ENCODE measurements at places on chromosomes 3 and 15.
A peak's percentile ranks its signal among the peaks of the same experiment; 100 is the strongest.

DNA sequence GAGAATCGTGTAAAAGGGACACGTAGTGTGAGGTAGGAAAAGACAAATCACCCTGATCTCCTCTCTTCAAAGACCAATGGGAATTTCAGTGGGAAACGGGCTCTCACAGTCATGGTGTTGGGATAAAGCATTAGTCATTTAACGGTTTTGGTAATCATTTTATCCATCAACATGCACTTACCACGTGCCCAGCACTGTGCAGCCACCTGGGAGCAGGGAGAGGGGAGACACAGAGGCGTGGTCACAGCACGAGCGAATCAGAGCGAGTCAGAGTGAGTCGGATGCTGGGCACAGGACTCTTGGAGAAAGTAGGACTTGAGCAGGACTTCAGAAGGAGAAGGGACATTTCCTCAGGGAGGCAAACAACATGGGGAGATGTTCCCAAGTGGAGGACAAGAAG, 130.8 kb downstream of the MINAR1 start:
- no peak for DNase-seq

DNA sequence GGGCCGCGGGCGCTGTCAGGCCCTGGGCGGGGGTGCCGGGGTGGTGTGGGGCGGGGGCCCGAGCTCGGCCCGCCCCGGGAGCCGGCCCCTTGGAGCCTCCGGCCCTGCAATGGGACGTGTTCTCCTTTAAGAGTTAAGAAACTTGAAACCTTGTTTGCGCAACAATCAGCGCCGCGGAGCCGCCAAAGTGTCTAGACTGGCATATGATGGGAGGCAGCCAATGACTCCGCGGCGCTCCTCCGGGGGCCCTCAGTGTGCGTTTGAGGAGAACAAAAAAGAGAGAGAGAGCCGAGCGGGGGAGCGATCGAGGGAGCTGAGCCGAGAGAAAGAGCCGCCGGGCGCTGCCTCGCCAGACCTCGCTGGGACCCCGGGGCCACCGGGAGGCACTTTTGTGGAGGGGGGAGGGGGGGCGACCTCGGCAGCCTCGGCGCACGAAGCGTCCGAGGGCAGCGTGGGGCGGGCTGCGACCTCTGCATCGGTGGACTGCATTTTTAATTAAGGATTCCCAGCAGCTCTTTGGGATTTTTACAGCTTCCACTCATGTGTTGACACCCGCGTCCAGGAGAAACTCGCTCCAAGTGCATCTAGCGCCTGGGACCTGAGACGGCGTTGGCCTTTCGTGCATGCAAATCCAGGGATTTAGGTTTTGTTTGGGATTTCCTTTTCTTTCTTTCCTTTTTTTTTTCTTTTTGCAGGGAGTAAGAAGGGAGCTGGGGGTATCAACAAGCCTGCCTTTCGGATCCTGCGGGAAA, at the start of gene SMAD6:
Gene SMAD6, plus strand, starts transcription at position 202 of the 752 bp plus-strand sequence. CDS start 1,023 bp downstream, outside the sequence.
- DNase-seq, result peak; percentile 96

GRCh38 chr3:162337630-162338029, 841.0 kb downstream of the OTOL1 start:
- DNase-seq, result no peak

- DNase-seq, result no peak
Measured at GRCh38 chr3:151199554-151200438, 3.2 kb downstream of the GPR171 start.

DNA sequence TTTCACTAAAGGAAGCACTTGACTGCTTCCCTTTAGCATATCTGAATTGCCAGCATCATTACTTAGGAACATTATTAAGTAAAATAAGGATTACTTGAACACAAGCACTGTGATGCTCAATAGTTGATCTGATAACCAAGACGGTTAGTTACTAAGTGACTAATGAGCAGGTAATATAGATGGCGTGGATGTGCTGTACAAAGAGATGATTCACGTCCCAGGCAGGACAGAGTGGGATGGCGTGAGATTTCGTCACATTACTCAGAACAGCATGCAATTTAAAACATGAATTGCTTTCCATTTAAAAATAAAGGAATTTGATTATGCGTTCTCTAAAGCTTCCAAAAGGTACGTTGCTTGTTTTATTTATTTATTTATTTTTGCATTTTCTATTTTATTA, 240.0 kb upstream of the ARHGEF26 start:
- no peak for DNase-seq

DNA sequence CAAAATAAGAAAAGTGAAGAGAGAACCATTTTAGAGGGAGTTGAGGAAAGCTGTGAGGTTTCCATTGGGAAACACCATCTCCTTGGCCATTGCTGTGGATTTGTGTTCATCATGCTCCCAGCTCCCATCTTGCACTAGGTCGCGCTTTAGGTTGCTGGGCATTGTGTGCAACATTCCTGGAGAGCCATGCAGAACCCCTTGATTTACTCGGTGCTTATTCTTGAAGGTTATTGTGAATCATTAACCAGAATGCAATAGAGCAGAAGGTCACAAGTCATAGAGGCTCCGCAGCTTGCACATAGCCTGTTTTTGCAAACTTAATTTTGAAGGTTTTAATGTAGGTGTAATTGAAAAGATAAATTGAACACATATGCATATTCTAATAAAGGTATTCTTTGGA, 239.2 kb upstream of the IL12A start:
- DNase-seq, result no peak

DNA sequence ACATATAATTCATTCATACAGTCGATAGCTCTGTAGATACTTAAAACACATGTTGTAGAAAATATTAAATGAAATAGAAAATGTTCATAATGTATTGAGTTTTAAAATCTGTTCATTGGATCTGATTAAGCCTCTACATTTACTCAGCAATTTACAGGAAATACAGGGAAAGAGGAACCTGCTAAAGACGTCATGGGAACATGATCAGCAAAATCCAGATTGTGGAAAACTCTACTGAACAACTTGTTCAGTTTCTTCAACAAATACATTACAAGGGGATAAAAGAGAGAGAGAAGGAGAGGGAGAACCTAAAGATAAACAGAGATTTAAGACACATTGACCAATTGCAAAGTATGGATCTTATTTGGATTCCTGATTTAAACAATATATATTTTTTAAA, 46.7 kb downstream of the KLHL6 start:
- DNase-seq, result no peak

DNA sequence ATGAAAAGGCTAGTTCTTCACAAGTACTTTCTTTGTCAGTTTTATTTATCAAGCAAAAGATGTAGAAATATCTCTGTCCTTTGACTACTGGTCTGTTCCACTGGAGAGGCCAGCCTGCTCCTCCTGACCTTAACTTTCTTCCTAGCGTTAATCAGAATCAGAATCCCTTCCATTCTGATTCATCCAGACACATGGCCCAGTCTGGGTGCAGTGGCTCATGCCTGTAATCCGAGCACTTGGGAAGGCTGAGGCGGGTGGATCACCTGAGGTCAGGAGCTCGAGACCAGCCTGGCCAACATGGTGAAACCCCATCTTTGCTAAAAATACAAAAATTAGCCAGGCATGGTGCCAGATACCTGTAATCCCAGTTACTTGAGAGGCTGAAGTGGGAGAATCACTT, 32.0 kb upstream of the MANF start:
- DNase-seq, result no peak
